Calu3 (cell line): ENCODE measurements at places on chromosomes 2 and 18. TPM values are rescaled to one million over a fixed set of nuclear protein-coding genes. Genes with fewer than 3 reads are reported as not detected.

DNA sequence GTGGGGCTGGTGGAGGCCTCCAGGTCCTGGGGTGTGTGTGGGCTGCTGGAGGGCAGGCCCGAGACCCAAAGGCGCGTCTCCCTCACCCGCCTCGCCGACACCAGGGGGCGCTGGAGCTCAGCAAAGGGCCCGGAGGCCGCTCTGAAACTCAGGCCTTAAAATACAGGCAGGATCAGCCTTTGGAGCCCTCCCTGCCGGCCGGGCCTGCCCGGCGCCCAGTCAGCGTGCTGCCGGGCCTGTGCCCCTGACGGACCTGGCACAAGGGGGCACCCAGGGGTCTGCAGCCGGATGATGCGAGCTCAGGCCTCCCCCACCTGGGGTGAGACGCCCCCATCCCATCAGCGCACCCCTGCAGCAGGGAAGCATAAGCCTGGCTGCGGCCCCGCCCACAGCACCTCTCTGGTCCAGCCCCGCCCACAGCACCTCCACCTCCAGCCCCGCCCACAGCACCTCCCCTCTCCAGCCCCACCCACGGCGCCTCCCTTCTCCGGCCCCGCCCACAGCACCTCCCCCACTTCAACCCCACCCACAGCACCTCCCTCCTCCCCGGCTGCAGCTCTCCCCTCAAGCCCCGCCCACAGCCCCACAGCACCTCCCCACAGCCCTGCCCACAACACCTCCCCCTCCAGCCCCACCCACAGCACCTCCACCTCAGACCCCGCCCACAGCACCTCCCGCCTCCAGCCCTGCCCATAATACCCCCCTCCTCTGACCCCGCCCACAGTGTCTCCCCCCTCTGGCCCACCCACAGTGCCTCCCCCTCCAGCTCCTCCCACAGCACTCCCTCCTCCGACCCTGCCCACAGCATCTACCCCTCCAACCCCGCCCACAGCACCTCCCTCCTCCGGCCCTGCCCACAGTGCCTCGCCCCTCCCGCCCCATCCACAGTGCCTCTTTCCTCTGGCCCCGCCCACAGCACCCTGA lies 92.8 kb upstream of the OTOS start:
- peak overlapping the region; percentile 57 for H3K4me3 ChIP-seq
- peaks cover 8% of the 10 kb centered on the region for H3K27me3 ChIP-seq
- DNase-seq = peak; percentile 93
- peaks cover 30% of the 10 kb centered on the region for H3K4me1 ChIP-seq

GRCh38 chr2:216221811-216222210 lies 112.7 kb downstream of the XRCC5 start:
- H3K27ac ChIP-seq = peak overlapping the region; percentile 66
- no peak overlapping the region for H3K4me3 ChIP-seq
- peaks cover 14% of the 10 kb centered on the region for H3K36me3 ChIP-seq
- H3K4me1 ChIP-seq = peaks cover 22% of the 10 kb centered on the region

Gene DNAH7
- total RNA-seq = 1.7 and 2.5 TPM in 2 replicates

Gene CXCR1
- total RNA-seq = not detected in 2 replicates

Gene CPLX4
- not detected in 2 replicates for total RNA-seq

Gene PJVK
- total RNA-seq = 2.6 and 4.3 TPM in 2 replicates

Gene OR6B2
- not detected in 2 replicates for total RNA-seq
